ENCODE measurements at places on chromosomes 13 and 19. TPM values are rescaled to one million over a fixed set of nuclear protein-coding genes. Genes with fewer than 3 reads are reported as not detected.

DNA sequence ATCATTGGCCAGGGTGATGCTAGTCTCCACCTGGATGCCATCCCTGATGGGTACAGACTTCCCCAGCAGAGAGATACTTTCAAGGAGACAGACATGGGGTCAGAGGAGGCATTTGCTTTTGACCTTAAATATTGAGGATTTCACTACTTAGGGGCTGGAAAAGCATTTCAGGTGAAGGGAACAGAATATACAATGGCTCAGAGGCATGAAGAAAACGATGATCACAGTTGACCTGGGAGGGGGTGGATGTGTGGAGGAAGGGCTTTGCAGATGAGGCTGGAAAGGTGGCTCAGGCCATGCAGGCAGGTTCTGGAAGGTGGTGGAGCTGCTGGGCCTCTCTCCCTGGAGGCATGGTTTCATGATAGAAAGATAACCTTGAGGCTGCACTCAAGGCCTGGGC, 3.9 kb downstream of the MATK start:
- no peak for DNase-seq

- no peak for DNase-seq
These were observed 11.5 kb downstream of the GPR183 start for GRCh38 chr13:99295488-99296252.

COX7A1 gene
- polyA plus RNA-seq = 1.2 TPM

SELENOV gene
- not detected for polyA plus RNA-seq
